ENCODE measurements at places on chromosomes 2 and 18.

- no peak for DNase-seq
Observed at GRCh38 chr2:145792745-145793144, 1272.8 kb upstream of the ZEB2 start.

DNA sequence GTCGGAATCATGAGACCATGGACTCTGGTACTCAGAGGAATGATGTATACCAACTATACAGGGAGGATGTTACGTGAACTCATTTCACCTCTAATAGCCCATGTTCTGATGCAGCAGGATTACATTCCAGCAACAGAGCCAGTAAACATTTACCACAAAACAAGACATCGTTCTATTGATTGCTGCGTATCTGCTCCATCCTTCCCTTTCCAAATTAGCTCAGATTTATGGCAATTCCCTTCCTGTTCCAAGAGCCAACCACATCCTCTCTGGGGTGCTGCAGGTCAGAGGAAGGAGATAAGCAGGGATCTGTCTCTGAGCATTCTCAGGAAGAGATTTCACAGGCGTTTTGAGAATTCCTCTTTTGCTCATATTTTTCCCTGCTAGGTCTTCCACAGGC, 98.3 kb downstream of the KLF7 start:
- peak; percentile 26 for DNase-seq

DNA sequence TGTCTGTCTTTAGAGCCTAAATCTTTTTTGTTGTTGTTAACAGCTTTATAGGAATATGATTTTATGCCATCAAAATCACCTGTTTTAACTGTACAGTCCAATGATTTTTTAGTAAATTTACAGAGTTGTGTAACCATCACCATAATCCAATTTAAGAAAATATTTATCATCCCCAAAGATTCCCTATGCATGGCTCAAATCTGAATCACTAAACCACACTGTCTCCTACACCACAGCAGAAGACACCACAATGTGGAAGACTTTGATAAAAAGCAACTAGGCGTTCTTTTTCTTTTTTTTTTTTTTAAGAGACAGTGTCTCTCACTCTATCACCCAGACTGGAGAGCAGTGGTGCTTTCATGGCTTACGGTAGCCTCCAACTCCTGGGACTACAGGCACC, 99.6 kb downstream of the TXNL1 start:
- DNase-seq, result no peak

DNA sequence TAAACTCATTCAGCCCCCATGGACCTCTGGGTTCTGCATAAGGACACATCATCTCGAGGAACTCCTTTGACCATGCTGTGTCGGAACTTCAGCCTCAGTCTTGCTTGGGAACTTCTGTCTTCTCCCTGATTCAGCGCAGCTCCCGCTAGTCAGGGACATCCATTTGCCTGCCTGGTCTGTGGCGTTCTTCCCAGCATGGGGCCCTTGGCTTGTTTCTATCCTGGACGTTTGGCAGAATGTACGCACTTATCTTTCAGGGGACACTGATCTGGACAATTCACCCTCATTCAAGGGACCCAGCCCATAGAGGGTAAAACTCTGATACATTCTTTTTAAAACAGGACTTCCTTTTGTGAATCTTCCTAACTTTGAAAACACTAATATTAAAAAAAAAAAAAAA, 75.8 kb upstream of the WIPF1 start:
- DNase-seq, result no peak

DNA sequence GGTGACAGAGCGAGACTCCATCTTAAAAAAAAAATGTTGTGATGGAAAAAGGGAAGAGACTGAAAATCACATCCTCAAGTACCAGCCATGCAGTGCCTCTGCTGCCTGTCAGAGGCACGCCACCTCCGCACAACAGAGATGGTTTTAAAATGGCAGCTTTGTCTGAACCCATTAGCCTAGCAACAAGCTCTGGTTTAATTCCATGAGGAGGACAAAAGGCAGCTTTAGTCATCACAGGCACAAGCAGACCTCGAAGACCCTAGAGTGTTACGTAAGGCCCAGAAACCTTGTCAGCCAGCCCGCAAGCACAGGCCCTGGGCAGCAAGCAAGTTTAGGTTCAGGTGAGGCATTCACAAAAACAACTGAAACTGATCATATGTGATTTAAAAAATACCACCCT, 10.4 kb downstream of the LCT start:
- no peak for DNase-seq

- no peak for DNase-seq
Observed at GRCh38 chr2:73837847-73838585, 9.3 kb downstream of the STAMBP start.

GRCh38 chr18:24181806-24182205, 42.9 kb downstream of the CABYR start:
- no peak for DNase-seq

DNA sequence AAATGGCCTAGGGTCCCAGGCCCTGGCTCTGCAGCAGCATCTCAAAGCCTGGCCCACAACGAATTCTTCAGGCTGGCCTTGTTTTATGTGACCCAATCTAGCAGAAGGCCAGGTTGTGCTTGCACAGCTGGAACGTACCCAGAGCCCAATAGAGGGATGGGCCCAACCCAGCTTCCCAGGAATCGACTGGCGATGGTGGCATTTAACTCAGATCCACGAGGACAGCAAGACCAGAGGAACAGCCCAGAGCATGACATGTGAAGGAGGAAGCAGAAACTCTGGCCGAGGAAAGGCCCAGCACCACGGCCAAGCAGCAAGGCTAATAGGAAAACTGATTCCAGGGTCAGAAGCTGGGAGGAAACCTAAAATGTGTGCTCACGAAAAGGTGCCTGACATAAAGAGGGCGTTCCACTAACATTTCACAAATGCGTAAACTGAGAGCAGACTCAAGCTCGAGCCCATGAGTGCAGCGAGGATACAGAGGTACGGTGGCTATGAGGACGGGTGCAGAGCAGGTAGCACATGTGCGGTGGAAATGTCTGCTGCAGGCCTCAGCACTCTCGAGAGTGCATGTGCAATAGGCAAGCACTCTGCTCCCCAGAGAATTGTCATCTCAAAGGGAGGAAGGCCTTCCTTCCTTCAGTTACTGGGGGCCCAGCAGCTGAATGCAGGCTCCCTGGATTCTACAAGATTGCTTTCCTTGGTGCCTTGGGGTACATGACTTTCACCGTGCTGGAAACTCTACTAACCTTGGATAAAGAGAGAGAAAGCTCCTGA, 156.9 kb upstream of the GLI2 start:
- no peak for DNase-seq

- no peak for DNase-seq
Observed at GRCh38 chr2:219158586-219158985, 2.0 kb downstream of the NHEJ1 start.

GRCh38 chr2:102141970-102142828, at the start of gene IL1R1:
Gene IL1R1 (plus strand): TSS chr2:102142746. CDS start chr2:102157725, 14,979 bp downstream.
- DNase-seq, result peak; percentile 73

DNA sequence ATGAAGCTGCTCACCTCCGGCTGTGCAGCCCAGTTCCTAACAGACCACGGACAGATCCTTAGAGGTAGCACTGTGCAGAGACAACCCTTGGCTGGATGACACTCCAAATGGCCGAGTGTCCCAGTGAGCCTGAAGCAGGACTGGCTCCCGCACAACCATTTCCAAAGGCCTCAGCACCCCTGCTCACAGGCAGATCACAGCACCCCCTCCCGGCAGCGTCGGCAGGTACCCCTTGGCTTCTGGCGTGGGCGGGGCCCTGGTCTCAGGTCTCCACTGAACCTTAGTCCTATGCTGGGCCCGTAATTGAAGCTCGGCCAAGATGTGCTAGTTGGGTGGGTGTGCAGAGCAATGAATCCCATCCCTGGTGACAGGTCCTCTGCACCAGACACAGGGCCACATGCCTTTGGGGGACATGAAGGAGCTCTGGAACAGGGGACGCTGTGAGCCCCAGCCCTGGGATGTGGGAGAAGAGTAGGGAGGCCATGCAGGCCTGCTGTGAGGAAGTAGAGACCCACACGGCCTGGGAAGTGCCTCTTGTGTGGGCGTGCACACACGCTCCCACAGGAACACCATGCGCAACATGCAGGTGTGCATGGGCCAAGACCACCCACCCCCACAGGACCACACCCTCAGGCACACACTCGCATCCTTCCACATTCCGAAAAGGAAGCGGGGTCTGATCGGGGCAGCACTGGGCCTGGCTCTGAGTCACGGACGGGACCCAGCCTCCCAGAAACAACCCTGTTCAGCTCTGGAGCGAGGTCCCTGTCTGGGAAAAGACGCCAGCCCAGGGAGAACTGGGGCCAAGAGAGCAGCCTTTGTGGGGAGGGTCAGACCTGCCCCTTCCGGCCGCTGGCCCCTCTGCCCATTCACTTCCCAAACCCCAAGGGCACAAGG, 2.8 kb downstream of the DUSP2 start:
- no peak for DNase-seq

GRCh38 chr2:20595439-20596192, 55.3 kb downstream of the HS1BP3 start:
- no peak for DNase-seq

- DNase-seq, result no peak
Observed at GRCh38 chr2:217623281-217623912, 379.4 kb downstream of the TNS1 start.

GRCh38 chr2:199303728-199304177, 154.0 kb downstream of the SATB2 start:
- no peak for DNase-seq

GRCh38 chr2:33583194-33583938, 15.7 kb downstream of the FAM98A start:
- DNase-seq, result no peak

GRCh38 chr2:86229221-86229620, 30.0 kb downstream of the MRPL35 start:
- no peak for DNase-seq

- no peak for DNase-seq
Observed at GRCh38 chr18:987325-988186, 82.9 kb downstream of the ADCYAP1 start.

Data from large intestine (tissue), 12 donors.